ENCODE measurements at places on chromosomes 12 and 14. TPM values are rescaled to one million over a fixed set of nuclear protein-coding genes. Genes with fewer than 3 reads are reported as not detected.

The SLC25A21 gene
- total RNA-seq, result 0.19 TPM

The TAS2R43 gene
- total RNA-seq, result 0.19 TPM

The ANO2 gene
- under 0.01 TPM for total RNA-seq

The CMTM5 gene
- not detected for total RNA-seq

The IL25 gene
- not detected for total RNA-seq

The TMEM117 gene
- total RNA-seq, result 23.5 TPM

The ITFG2 gene
- 14.6 TPM for total RNA-seq

The SPX gene
- 3.1 TPM for total RNA-seq

The NOP9 gene
- total RNA-seq, result 23.0 TPM

The RCOR1 gene
- 14.1 TPM for total RNA-seq

The SLC4A8 gene
- total RNA-seq, result 3.1 TPM

Measured in LHCN-M2 (cell line).